ENCODE measurements at places on chromosomes 13 and 19.

DNA sequence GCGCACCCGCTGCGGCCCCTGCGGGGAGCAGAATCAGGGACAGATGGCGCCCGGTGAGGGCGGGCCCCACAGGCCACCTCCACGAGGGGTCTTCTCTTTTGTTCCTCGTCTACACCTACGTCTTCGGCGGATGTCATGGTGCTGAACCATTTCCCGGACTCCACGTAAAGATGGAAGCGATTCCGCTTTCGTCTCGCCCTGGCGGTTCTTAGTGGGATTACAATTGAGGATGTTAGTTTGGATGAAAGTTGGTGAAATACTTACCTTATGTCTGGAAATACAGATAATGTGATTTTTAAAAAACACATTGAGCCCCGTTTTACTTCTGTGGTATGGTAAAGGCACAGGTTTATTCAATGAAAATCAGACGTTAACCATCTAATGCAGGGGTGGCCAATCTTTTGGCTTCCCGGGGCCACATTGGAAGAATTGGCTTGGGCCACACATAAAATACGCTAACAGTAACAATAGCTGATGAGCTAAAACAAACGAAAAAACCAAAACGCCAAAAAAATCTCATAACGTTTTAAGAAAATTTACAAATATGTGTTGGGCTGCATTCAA is 1.4 kb upstream of the ZMYM5 start:
- peak; percentile 60 for DNase-seq

DNA sequence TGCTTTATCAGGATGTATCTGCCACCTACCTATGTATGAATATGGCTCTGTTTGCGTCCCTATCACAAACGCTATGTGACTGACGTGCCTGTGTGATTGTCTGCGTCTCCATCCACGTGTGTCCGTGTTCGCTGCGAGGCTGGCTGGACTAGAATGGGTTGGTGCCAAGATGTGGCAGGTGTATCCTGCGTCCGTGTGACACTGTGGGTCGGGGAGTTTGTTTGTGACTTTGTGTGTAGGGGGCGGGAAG is 6.7 kb upstream of the HOOK2 start:
- DNase-seq = no peak

- DNase-seq = no peak
Observed at GRCh38 chr13:76741046-76741445, 145.2 kb downstream of the KCTD12 start.

GRCh38 chr13:50309318-50309717 is 294.1 kb downstream of the KCNRG start:
- no peak for DNase-seq

DNA sequence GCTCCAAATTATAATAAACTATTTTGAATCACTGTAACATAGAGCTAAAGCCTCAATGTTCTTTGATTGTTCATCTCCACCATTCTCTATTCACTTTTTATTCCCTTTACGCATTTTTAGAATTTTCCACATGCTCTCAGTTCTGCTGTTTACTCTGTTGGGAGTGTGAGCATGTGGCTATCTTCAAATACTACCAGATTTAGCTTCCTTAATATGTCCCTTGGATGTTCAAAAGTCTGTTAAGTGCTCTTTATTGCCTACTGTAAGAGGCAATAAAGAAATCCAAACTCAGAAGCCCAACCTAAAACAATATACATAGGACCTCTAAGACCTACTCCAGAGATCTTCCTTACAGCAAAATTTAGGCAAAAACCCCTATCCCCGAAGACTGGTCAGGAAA is 34.5 kb downstream of the MTMR6 start:
- no peak for DNase-seq

DNA sequence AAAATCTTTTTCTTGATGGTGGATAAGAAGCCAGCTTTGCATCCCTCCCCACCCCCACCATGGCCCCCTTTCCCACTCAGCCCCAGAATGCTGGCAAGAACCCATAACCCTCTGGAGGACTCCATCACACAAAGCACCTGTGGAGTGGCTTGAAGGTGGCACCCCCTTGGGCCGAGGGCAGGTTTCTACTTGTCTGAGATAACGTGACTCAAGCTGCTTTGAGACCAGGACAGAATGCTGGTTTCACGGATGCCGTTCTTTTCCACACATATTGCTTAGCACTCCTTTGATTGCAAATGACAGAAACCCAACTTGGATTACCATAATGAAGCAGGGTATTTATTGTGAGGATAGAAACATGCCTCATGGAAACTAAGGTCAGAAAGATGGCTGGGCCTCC is 82.2 kb downstream of the LACC1 start:
- DNase-seq = no peak

DNA sequence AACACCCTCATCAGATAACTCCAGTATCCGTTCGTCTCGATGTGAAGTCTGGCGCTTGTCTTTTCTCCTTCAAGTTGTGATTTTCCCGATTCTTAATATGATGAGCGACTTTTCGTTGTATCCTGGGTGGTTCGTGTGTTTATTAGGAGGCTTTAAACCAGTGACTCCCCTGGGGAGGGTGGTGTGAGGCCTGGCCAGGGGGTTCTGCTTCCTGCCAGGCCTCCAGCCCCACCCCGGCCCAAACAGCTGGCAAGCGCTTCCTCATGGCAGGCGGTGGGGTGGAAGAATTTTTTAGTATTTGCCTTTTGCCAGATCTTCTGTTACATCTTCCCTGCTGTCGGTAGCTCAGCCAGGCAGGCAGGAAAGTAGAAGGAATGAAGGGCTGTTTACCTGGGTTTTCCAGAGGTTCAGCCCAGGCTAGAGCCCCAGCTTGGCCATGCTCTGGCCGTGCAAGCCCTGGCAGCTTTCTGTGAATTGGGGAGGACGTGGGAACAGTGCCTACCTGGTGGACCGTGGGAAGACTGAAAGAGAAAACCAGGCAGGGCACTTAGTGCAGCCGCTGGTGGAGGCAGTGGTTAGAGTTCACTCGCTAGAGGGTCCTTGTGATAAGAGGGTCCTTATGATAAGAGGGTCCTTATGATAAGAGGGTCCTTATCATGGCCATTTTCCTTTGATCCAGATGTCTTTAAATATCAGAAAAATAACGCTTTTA is 37.7 kb upstream of the DCUN1D2 start:
- no peak for DNase-seq

- no peak for DNase-seq
Observed at GRCh38 chr13:39823063-39823713, 167.7 kb downstream of the COG6 start.

- DNase-seq = no peak
Observed at GRCh38 chr13:39603424-39603947, 493 bp upstream of the LHFPL6 start.

GRCh38 chr19:10112037-10112761 is 706 bp downstream of the P2RY11 start:
- no peak for DNase-seq

- no peak for DNase-seq
Observed at GRCh38 chr19:5891938-5892771, 11.4 kb downstream of the NDUFA11 start.

DNA sequence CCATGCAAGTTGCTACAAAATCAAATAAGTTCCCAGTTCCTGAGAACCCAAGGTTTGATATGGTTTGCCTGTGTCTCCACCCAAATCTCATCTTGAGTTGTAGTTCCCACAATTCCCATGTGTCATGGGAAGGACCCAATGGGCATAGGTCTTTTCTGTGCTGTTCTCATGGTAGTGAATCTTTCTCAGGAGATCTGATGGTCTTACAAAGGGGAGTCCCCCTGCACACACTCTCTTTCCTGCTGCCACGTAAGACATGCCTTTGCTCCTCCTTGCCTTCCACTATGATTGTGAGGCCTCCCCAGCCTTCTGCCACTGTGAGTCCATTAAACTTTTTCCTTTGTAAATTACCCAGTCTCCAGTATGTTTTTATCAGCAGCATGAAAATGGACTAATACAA is 28.5 kb upstream of the TSHZ3 start:
- DNase-seq = no peak

- DNase-seq = no peak
Observed at GRCh38 chr19:46624958-46625661, at the start of gene PTGIR. Gene PTGIR (minus strand): TSS chr19:46625089. CDS start chr19:46624225, 864 bp downstream.

GRCh38 chr13:68027306-68027705 is 797.2 kb upstream of the PCDH9 start:
- DNase-seq = no peak

DNA sequence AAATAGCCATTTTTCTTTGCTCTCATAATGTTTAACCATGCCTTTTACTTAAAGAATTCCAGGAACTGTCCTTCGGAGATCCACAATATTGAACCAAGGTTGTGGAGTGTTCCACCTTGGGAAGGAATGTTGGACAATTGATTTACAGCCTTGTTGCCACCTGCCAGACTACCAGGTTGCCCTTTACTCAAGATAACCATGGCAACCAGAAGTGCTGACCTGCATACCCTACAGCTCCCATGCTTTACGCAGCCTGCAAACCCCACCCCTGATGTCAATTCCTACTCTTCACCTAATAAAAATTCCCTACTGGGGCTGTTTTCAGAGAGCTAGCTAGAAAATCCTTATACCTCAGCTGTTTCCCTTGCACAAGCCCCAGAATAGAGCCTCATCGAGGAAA is 151.0 kb upstream of the RXFP2 start:
- DNase-seq = no peak

DNA sequence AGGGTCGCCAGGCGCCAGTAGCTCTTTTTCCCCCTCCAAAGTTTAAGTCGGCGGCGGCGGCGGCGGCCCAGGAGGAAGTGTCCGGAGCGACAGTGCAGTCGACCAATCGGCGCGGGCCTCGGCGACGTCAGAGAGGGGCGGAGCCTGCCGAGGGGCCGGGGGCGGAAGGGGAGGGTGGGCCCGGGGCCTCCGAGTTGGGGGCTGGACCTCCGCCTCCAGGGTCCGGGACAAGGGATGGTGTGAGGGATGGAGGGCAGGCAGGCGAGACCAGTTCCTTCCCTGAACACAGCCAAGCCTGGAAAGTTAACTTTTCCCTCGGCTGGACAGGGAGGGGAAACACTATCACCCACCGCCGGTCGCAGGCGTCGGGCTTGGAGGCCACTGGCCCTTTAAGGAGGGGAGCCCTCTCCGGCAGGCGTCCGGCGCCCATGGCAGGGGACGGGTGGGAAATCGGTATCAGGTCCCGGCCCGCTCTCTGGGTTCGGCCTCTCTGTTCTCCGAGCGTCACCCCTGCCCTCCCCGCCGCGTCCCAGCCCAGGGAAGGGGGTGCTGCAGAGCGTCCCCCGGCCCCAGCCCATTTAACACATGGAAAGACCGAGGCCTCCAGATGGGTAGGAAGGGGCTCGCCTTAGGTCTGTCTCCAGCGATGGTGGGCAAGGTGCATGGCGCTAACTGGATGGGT is at the start of gene PRKD2:
PRKD2 (minus strand) TSS at position 81 of the 682 bp plus-strand sequence. CDS start 744 bp downstream, outside the sequence.
- peak; percentile 87 for DNase-seq

- no peak for DNase-seq
Observed at GRCh38 chr13:100075700-100076587, 12.9 kb upstream of the PCCA start.

- DNase-seq = no peak
Observed at GRCh38 chr13:40558656-40559055, 107.8 kb downstream of the FOXO1 start.

- DNase-seq = no peak
Observed at GRCh38 chr19:49712397-49712859, 21.5 kb downstream of the CPT1C start.

DNA sequence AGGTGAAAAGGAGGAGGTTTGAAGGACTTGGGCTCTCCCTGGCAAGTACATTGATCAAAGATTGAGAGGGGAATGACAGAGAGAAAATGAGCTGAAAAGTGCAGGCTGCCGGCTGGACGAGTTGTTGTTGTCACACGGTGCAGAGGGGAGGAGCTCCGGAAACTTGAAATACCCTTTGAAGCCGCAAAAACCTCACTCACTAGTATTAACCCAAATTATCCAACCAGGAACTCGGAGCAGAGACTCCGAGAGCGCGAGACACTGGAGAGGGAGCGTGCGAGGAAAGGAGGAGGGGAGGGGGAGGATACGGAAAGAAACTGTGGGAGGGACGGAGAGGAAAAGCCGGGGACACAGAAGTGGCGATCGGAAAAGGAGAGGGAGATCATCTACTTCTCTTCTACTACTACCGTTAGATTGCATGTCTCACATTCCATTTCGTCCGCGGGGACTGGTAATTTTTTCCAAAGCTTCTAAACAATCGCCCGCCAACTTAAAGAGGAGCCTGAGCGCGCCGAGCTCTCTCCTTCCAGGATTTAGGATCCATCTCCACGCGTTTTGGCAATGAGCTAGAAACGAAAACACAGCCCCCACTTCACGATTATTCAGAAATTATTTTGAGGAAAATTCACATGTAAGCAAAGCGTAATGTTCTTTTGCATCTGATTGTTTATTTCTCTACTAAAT is at the start of gene DACH1:
DACH1 (minus strand) TSS at position 74 of the 684 bp plus-strand sequence.
- DNase-seq = no peak

- DNase-seq = no peak
Observed at GRCh38 chr13:26255115-26255514, 1.2 kb downstream of the CDK8 start.

- no peak for DNase-seq
Observed at GRCh38 chr19:45876411-45877197, 9.3 kb downstream of the IRF2BP1 start.

GRCh38 chr19:3881272-3882040 is 971 bp downstream of the ATCAY start:
- DNase-seq = no peak

DNA sequence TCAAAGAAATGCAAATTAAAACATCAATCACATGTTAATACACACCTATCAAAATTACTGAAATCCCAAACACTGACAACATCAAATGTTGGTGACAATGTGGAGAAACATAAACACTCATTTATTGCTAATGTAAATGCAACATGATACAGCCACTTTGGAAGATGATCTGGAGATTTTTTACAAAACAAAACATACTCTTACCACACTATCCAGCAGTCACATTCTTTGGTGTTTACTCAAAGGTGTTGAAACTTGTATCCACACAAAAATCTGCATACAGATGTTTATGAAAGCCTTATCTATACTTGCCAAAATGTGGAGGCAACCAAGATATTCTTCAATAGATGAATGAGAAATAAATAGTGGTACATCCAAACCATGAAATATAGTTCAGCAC is 1219.5 kb upstream of the PCDH20 start:
- DNase-seq = no peak

- DNase-seq = no peak
Observed at GRCh38 chr19:38699027-38699346, 45.3 kb downstream of the CAPN12 start.

DNA sequence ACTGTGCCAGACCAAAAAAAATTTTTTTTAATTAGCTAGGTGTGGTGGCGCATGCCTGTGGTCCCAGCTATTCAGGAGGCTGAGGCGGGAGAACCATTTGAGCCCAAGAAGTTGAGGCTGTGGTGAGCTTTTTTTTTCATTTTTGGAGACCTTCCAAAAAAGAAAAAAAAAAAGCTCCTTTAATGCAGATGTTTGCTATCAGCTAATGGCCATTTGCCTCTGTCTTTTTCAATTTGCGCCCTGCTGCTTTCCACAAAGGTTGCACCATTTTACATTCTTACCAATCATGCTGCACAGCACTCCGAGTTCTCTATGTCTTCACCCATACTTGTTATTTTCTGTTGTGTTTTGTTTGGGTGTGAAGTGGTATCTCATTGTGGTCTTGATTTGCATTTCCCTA is 15.6 kb upstream of the SMARCA4 start:
- no peak for DNase-seq

GRCh38 chr19:3481241-3482090 is 1.1 kb upstream of the SMIM24 start:
- no peak for DNase-seq

GRCh38 chr13:24511019-24511815 is 1.4 kb downstream of the PARP4 start:
- peak; percentile 58 for DNase-seq

All from activated CD4-positive, alpha-beta T cell treated with anti-CD3 and anti-CD28 coated beads for 24 hours (primary cell).